Cerebellum (tissue), 4 donors: ENCODE measurements at places on chromosomes 1 and 21.

DNA sequence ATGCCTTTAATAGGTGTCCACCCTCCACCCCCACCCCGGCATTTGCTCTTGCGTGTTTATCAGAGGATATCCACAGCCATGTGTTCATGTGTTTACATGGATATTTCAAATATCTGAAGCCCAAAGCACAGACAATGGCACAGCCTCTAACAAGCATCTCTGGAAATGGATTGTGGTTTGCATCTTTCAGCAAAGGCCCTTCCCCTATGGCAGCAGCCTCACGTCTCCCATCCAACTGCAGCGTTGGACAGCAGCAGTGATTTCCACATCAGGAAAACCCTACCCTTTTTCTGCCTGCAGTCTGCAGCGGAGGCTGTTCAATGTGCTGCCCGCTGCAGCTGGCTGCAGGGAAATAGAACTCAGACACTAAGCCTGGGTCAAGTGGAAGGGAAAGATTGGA is 1.6 kb downstream of the RASSF5 start:
- no peak for DNase-seq

DNA sequence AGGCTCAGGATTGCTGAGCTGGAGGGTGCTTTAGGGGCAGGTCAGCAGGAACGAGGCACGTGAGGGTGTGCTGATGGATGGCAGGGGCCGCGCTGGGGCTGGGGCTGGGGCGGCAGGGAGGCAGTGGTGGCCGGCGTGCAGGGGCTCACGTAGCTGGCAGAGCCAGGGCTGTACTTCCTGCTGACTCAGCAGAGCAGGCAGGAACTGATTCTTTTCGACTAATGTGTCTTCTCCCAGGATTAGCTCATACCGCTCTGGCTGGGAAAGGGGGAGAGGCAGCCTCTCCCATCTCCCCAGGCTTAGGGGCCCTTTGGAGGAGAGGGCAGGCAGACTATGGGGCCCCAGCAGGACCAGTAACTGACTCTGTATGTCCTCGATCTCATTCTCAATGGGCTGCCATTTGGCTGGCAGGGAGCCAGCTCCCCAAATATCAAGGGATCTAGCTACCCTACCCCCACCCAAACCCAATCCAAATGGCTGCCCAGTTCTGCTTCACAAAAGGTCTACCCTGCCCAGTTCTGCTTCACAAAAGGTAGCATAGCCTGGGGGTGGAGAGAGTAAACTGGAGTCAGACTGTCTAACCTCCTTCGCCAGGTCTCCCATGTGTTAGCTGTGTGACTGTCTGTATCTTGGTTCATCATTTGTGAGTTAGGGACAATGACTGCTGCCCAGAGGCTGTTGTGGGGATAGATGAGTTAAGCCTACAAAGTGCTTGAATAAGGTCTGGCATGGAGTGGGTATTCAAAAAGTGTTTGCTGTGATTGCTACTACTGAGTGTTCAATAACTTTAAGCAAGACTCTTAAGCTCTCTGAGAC is 100.1 kb upstream of the SLC2A1 start:
- no peak for DNase-seq

- peak; percentile 53 for DNase-seq
These were observed 1.3 kb upstream of the SLC16A1 start for GRCh38 chr1:112957133-112957812.

DNA sequence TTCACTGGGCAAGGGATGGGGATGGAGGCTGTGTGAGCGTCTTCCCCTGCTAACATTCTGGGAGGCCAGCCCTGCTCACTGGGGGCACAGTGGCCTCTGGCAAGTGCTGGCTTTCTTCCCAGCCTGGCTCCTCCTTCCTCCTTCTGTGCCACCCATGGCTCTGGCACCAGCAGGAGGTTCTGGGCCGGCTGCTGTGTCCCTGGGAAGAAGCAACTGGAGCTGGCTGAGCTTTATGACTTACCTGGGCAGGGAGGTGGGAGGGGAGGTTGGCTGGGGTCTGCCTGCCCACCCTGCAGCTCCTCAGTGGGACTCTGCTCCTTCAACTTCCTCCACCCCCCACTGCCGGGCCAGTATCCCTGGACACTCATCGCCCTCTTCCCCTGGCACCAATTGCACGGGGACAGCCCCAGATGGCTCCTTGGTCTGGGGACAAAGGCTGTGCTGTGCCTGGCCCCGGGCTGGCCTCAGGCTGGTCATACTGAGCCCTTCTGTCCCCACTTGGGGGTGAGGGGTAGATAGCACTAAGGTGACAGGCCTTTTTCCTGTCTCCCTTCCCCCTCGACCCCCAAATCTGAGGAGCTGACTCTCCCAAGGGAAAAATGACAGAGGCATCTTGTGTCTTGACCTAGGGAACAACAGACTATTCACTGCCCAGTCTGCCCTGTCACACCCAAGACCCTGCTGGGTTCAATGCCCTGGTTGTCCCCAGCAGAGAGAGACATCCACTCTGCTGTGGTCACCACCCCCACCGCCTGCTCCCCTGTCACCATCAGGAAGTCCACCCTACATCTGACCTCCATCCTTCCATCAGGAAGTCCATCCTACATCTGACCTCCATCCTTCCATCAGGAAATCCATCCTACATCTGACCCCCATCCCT is 14.4 kb downstream of the CDK18 start:
- peak; percentile 58 for DNase-seq

GRCh38 chr1:109628540-109629321 is 9.1 kb downstream of the AMPD2 start:
- no peak for DNase-seq

- DNase-seq: no peak
These were observed 4.3 kb upstream of the FHAD1 start for GRCh38 chr1:15242766-15243165.

DNA sequence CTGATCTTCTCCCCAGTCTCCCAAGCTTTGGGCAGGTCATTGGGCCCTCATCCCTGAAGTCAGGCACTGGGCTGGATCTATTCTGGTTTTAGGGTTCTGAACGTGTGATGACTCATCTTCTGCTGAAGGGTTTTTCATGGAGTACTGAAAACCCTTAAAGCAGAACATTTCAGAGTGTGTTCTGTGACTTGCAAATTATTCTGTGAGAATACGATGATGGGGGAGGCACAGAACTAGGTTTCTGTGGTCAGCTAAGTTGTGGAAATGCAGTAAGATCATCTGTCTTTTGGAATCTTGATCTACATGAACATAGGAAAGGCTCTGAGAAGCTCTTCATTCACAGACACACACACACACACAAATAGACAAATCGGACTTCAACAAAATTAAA is 46.2 kb downstream of the NAV1 start:
- no peak for DNase-seq

DNA sequence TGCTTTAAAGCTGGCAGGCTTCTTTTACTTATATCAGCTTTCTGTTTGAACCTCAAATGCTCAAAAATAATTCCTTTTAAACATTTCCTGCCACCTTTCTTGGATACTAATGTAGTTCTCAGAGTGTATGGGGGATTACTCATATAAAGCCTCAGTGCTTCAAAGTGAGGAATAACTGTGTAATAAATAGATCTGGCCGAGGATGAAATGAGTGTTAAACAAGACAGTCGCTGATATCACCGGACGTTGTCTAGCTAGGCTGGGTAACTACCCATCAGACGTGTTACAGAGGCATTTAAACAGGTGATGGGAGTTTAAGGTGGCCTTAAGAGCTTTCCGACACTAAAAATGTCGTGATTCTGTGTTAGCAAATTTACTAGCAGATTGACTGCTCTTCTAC is 53.1 kb downstream of the VANGL2 start:
- no peak for DNase-seq

- DNase-seq: no peak
These were observed 111.5 kb downstream of the ETS2 start for GRCh38 chr21:38917043-38917774.

DNA sequence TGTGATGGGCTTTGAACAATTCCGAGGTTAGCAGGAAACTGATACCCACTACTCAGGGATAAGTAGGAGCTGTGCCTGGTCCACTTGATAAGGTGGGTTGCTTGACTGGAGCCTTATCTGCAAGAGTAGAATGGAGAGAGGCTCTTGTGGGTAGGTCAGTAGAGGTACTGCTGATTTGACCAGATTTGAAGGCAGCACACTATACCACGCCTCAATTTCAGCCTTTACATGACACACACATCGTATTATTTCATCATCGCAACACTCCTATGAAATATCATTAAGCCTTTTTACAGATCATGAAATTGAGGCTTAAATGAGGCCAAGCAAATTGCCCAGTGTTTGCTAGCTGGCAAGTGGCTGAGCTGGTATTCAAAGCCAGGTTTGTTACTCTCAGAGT is 69.6 kb downstream of the KCNJ15 start:
- no peak for DNase-seq

DNA sequence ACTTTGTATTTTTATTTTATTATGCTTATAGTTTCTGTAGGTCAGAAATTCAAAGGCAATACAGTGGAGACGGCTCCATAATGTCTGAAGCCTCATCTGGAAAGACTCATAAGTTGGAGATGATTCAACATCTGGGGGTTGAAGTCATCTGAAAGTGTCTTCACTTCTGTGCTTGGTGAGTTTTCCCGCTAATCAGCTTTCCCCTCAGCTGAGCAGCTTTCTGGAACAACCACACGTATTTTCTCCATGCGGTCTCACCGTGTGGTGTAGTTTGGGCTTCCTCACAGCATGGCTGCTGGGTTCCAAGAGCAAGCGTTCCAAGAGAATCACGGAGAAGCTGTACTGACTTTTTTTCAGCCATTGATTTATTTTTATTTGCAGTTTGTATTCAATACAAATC is 7.6 kb upstream of the DDI2 start:
- no peak for DNase-seq

DNA sequence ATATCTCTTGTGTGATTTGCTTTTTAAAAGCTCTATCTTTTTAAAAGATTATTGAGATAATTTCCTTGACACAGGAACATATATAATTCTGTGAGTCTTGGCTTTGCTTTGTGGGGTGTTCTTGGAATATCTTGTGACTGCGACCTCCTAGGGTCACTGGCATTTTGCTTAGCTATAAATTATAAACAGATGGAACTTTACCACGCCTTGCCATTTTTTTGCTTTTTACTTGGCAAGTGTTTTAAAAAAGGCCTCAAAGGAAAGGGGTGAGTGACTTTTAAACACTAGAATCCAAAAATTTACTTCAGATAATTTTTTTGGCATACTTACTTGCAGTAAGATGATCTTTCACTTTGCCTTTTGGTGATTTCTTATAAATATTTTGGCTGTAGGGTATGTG is 43.6 kb downstream of the ALG6 start:
- no peak for DNase-seq

DNA sequence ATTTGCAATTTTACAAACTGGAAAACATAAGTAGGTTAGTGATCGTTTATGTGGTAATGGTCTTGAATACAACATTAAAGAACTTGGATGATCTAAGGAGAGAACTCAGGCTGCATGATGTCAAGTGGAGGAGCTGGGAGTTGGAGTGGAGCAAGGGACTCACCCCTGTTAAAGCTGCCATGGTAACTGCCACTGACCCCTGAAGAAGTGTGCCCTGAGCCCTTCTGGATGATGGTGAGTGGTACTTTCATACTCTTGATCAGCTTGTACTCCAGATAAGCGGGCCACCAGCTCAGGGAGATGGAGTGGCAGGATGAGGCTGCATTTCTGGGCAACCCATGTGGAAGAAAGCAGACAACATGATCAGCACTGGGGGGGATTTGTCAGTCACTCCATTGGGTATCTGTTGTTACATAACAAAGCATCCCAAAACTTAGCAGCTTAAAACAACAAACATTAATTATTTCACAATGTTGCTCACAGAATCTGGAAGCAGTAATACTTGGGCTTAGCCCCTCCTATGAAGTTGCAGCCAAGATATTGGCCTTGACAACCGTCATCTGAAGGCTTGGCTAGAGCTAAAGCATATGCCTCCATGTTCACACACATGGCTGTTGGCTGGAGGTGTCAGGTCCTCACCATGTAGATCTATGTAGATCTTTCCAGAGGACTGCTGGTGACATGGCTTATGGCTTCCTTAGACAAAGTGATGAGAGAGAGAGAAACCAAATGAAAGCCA is 213.8 kb downstream of the DUSP10 start:
- DNase-seq: no peak

- DNase-seq: no peak
These were observed 35.6 kb downstream of the TMEM63A start for GRCh38 chr1:225846331-225847310.

DNA sequence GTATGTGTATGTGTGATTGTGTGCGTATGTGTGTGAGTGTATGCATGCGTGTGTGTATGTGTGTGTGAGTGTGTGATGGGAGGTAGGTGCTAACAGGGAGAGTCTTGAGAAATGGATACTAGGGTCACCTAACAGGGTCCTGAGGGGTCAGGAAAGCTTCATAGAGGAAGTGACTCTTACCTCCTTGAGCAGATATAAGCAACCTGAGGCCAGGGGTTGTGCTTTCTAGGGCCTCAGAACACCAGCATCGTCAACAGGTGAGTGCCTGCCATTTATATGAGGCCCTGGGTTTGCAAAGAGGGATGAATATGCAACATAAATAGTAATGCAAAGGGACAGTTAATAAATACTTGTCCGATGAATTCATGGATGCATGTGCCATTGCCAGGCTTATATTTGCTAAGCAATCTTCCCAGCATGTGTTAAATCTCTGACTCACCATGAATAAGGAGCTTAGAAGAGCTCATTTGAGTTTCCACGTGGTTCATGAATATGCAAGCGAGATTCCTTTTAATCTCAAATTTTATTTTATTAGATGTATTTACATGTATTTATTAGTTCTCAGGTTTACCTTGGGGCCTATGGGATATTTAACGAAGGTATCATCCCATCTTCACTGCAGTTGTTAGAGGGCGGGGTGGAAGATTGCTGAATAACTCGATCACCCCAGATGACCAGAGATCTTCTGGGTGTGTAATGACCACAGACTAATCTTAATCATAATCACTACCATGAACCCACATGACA is 438.3 kb downstream of the CAMTA1 start:
- no peak for DNase-seq

GRCh38 chr1:83845437-83846071 is 153.4 kb downstream of the TTLL7 start:
- no peak for DNase-seq

DNA sequence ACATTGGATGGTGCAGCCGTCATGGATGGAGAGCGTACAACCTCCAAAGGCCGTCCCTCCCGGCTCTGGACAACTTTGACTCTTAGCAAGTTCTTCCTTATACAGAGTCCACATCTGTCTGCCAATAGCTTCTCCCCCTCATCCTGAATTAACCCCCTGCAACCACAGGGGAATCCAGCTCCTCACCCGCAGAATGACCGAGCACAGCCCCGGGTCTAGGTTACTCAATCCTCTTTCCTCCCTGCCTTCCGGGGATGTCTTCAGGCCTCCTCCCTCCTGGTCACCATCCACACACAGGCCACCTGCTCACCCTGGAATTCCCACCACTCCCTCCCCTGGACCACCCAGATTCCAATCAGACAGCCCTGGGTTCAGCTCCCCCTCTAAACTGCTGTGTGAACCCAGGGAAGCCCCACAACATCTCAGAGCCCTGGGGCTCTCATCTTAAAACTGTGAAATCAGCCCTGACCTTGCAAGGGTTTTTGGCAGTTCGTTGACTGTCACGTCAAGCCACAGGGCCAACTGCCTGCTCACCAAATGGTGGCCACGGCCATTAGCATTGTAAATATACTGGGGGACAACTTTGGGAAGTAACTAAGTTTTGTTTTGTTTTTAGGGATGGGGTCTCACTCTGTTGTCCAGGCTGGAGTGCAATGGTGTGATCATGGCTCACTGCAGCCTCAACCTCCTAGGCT is 54.2 kb downstream of the HSPG2 start:
- no peak for DNase-seq

GRCh38 chr1:92923664-92924063 is 37.6 kb downstream of the DIPK1A start:
- no peak for DNase-seq
